AML-193 (cell line): ENCODE measurements at places on chromosomes 7 and 10.

GRCh38 chr10:75772153-75772887 lies 340.9 kb downstream of the LRMDA start:
- no peak for DNase-seq

GRCh38 chr10:114682532-114682931 lies 24.5 kb upstream of the ABLIM1 start:
- DNase-seq: no peak

DNA sequence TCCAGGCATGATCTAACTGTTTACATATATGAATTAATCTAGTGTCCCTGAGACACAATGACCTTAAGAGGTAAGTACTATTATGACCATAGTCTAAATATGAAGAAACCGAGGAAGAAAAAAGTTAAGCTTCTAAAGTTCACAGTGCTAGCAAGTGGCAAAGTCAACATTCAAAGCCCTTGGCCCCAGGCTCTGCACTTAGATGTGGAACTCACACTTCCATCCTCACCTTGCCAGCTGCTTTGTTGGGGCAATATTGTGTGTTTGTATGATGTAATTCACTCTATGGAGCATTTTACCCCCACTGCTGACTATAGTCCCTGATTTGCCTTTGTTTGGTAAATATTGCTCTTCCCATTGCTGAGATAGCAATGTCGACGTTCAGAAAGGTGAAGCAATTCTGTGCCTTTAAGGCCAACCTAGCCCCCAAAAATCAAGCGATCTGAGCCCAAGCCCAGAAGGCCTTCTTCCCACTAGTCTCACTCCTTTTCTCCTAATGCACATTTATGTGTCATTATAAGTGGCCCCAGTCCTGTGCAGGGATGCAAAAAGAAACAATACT lies 487.6 kb upstream of the ZMIZ1 start:
- DNase-seq: no peak

GRCh38 chr10:62264702-62265436 lies 3.8 kb downstream of the RTKN2 start:
- DNase-seq: peak; percentile 85

DNA sequence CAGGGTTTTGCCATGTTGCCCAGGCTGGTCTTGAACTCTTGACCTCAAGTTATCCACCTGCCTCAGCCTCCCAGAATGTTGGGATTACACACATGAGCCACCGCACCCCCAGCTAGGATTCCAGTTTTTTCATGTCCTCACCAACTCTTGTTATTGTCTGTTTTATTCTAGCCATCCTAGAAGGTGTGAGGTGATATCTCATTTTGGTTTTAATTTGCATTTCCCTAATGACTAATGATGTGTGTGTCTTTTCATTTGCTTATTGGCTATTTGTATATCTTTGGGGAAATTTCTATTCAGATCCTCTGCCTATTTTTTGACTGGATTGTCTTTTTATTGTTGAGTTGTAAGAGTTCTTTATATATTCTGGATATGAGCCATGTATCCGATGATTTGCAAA lies 59.2 kb upstream of the ZMIZ2 start:
- DNase-seq: no peak
